Astrocyte of the spinal cord (primary cell): ENCODE measurements at places on chromosomes 1 and 21.

GRCh38 chr1:214475331-214475730, 76.1 kb downstream of the PTPN14 start:
- DNase-seq, result no peak

DNA sequence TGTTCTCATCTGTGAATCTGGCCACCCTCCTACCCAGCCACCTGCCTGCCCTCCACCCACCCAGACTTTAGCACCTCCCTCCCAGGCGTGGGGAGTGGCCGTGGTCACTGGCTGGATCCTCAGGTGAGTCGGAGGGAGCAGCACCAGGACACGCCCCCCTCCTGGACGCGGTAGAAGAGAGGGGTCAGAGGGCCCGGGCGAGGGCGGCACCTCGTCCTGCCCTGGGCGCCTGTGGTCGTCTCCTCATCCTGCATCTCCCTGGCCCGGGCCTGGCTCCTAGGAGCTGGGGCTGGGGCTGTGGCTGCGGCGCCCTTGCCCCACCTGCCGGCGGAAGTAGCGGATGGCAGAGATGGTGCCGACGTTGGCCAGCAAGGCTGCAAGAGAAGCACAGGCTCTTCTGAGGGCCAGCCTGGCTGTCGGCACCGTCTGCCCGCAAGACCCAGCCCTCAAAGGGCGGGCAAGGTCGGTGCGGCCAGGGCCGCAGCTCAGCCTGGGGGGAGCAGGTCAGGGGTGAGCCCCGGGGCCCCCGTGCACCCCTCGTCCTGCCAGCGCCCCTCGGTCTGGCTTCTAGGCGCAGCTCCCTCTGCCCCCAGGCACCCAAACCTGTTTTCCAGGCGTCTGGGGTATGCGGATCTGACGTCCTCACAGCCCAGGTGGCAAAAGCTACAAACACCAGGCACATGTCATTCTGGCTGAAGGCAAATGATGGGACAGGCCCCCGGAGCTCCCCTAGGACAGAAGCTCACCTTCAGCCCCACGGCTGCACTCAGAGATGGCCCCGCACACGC, 5.8 kb downstream of the PERM1 start:
- peak; percentile 73 for DNase-seq

GRCh38 chr1:248817065-248817464, 8.7 kb downstream of the SH3BP5L start:
- DNase-seq, result no peak

DNA sequence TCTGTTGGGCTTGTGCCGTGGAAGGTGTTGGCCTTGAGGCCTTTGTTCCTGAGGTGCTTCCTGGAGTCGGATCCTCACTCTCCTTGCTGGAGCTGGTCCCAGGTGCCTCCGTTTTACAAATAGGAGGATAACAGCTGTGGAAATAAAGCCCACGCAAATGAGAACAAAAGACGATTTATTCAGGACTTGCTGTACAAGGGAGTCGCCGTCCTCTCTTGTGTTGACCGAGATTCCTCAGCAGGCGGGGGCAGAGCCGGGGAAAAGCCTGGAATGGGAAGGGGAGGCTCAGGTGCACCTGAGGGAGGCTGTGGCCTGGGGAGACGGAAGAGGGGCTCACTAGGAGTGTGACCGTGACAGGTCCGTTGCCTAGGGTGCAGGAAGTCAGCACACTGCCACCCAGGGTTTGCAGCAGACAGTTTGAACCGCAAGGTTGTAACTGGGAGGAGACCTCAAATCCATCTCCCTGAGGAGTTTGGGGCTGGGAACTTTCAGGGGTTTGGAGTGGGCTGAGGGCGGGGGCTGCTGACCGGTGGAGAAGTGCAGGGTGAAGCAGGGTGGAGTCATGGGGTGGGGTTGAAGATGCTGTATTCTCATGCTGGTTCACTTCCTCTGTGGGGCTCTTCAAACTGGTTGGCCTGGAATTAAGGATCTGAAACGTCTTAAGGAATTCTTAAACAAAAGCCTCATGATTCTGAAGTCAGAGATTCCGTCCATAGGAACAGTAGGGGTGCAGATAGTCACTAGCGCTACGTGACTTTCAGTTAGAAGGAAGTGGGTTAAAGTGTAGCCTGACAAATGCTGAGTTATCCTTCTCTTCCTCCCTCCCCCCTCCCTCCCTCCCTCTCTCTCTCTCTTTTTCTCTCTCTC, 2.6 kb upstream of the CSTB start:
- DNase-seq, result peak; percentile 53

DNA sequence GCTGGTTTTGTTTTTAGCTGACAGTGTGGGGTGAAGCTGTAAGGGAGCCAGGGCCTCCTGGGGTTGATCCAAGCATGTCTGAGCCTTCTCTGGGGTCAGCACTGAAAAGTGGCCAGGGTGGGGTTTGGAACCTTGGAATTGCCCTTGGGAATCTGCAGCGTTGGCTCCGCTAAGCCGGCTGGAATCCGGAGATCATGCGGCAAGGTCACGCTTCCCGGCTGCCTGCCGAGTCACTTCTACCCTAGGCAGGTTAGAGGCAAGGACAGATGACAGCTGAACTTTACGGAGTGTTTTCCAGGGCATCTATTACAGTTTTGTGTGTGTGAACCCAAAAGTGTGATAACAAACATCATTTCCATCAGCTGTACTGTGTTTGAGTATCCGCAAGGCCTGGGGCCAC, 17.1 kb downstream of the ABCG1 start:
- no peak for DNase-seq

DNA sequence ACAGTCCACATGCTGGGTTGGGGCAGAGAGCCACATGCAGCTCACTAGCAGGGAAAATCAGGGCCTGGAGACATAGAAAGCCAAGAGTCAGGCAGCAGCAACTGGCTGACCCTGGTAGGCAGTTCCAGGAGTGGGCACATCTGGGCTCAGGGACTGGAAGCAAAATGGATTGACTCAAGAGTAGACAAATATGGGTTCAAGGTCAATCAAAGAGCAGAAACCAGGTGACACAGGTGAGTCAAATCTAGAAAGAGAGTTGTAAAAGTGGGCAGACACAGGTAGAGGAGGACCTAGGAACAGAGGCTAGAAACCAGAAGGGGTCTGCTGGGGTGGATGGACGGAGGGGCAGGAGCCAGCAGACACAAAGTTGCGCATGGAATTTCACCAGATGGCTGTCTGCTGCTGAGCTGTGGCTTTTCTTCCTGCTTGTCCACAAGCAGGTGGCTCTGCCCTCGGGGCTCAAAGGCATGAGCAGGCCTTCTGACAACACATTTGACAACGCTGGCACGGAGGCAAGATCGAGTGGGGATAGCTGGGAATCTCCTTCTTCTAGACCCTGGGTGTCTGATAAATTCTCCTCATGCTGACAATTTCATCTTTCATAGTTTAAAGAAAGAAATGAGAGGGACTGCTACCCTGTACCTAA, 40.8 kb upstream of the IGSF3 start:
- no peak for DNase-seq

DNA sequence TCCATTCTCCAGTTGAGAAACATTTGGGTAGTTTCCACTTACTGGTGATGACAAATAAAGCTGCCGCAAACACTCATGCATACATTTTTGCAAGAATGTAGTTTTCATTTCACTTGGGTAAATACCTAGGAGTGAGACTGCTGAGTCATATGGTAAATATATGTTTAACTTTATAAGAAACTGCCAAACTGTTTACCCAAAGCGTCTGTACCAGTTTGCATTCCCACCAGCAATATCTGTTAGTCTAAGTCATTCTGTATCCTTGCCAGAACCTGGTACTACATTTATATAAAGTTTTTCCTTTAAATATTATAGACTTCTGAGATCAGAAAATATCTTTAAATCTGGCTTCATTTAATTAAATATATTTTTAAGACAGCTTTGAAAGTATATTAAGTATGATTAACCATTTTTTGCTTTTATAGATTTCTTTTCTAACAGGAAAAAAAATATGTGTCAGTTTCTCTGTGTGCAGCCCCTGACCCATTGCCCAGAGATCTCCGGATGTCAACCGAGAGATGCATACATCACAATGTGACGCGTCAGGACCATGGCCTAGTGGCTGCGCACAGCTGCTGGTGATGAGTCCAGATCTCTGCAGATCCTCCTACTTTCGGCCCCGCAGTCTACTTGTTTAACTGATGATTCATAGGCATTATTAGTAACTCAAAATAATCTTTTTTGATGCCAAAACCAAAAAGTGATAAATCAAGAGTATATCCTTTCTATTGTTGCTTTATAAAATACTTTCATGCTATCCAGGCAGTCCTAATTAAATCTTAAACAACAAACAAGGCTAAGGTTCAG, 227.1 kb upstream of the MAP1LC3C start:
- DNase-seq, result peak; percentile 17

DNA sequence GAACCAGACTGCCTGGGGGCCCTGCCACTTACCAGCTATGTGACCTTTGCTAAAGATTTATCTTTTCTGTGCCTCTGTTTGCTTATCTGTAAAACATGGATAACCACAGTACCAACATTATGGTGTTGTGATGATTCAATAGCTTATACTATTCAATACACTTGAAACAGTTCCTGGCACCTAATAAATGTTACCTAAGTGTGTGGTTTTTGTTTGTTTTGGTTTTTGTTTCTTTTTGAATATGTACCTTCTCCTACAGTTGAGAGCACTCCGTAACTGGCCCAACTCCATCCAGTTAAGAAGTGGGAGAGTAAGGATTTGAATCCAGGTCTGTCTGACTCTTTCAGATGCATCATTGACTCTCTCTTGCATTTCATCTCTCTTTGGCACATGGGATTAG, 125.8 kb upstream of the C8B start:
- no peak for DNase-seq

DNA sequence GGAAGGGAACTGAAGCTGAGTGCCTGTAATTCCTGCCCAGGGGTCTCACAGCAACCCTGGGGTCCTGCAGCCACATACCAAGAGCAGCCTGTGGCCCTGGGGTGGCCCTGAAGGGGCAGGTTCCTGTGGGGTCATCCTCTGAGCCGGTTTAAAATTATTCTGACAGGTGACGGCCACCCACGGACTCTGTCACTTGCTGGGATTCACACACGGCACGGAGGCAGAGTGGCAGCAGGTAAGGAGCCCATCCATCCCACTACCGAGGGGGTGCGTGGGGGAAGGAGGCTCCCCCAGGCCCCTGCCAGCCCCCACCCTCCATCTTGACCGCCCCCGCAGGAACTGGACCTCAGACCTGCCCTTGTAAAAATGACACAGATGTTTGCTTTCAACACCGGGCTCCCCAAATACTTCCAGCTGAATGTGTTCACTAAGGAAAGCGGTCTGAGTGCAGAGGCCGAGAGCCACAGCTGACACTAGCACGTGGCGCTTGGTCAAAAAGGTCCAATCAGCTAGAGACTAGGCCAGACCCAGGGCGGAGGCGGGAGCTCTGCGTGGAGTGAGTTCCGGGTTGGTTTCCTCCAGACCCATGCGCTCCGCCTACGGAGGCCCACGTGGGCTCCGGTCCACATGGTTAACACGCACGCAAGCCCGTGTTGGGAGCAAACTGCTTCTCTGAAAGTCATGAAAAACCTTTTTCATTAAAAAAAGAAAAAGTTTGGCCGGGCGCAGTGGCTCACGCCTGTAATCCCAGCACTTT, 10.0 kb downstream of the YBEY start:
- peak; percentile 41 for DNase-seq

- DNase-seq, result no peak
These were observed 65.9 kb downstream of the SLC66A1 start for GRCh38 chr1:19377812-19378718.

GRCh38 chr1:32898056-32898455, 3.1 kb downstream of the TMEM54 start:
- DNase-seq, result no peak

DNA sequence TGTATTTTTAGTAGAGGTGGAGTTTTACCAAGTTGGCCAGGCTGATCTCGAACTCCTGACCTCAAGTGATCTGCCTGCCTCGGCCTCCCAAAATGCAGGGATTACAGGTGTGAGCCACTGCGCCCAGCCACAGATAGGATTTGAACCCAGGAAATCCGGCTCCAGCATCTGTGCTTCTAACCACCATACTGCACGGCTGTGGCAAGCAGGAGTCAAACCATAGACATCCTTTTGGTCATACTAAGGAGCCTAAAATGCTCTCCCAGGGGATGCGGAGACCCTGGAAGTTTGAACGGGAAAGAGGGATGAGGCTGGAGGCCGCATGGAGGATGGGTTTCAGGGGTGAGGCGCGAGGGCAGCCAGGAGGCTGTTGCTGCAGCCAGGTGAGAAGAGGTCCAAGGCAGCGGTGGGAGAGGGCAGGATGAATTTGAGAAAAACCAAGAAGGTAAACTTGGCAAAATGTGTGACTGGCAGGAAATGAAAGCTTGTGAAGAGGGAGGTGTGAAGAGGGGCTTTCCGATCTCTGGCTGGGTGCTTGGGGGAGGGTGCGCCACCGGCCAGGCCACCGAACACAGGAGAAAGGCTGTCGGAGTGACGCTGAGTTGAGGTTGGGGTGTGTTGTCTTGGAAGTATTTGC, 24.0 kb upstream of the CDK18 start:
- DNase-seq, result no peak

- no peak for DNase-seq
These were observed 31.6 kb downstream of the KRTAP10-1 start for GRCh38 chr21:44508426-44508710.

DNA sequence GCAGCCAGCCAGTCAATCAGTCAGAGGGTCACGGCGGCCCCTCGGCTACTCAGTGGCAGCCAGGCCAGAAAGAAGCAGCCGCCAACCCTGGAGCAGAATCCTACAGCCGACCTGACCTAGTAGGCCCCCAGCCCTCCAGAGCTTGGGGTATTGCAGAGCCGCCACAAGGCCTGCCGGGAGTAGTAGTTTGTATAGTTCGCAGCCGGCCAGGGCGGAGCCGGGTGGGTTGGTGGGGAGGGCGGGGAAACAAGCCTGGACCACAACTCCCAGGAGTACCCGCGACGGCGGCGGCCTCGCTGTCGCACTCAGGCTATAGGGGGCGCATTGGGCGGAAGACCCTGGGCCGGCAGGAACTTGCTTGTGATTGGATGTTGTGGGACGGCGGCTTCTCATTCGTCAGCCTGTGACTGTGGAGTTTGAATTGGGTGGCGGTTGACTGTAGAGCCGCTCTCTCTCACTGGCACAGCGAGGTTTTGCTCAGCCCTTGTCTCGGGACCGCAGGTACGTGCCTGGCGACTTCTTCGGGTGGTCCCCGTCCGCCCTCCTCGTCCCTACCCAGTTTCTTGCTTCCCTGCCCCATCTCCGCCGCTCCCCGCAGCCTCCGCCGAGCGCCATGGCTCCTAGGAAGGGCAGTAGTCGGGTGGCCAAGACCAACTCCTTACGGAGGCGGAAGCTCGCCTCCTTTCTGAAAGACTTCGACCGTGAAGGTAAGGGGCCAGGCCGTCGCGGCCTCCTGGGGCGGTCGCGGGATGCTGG, at the start of gene CDCA8:
TSS of gene CDCA8 (plus strand) at position 439 of the 756 bp plus-strand sequence. CDS start at position 614, 175 bp downstream.
- peak; percentile 99 for DNase-seq
